Cerebellar nuclear complex (tissue), 1 donor: ENCODE measurements at places on chromosomes 5 and 9.

- DNase-seq, result no peak
Measured at GRCh38 chr9:14133394-14133793, 180.5 kb downstream of the NFIB start.

DNA sequence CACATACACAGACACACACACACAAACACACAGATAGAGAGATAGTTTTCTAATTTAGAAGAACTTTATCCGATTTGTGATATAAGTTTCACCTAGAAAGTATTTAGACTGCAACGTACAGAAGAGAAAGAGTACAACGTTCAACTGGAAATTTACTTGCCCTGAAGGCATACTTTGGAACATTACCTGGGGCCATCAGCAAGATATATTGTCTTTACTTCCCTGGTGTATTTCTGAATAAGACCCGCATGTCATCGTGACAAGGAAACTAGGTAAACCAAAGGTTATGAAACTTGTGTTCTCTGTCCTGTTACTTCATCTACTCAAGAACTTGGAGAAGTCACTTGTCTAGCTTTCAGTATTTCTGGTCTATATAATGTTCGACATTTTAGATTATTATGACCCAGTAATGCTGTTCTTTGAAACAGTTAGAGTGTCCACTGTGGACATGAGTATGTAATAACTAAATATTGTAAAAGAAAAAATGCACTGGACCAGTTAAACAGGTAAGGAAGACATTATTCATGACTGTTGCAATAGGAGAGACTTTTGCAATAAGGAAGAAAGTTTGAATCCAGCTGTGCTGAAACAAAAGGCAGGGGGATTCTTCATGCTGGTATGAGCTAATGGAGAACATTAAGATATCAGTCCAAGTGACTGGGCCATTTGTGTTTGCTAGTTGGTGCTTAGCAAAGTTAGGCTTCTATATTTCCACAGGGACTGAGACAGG lies 1791.1 kb downstream of the MAT2B start:
- DNase-seq, result no peak

- no peak for DNase-seq
Measured at GRCh38 chr9:134551644-134552348, 89.8 kb upstream of the COL5A1 start.

DNA sequence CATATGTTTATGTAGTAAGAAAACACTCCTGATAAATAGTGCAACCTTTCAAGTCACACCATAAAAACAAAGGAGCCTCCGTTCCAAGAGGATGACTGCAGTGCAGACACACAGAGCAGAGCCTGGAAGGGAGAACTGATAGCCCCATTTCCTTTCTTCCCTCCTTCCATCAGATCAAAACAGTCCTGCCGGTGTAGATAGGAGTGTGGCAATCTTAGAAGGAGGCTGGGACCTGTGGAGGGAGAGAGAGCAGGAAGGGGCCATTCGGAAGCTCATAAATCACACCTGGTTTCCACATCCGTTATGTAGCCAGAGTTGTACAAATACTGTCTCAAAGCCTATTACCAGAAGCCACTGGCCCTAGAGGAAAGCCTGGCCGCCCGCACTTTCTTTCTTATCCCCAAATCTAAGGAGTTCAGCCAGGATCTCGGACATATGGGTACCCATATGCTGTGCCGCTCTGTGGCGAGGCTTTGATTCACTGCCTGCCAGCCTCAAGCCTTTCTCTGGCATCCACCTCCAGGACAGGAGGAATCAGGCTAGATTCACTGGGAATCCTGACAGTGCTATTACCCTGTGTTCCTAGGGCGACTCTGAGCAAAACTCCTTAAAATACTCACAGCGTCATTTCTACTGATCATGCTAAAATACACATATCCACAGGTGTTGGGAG lies 26.9 kb downstream of the DAP start:
- peak; percentile 56 for DNase-seq

- DNase-seq, result no peak
Measured at GRCh38 chr5:127683008-127683407, 20.2 kb upstream of the CCDC192 start.

GRCh38 chr5:97888439-97888838 lies 705.4 kb upstream of the RIOK2 start:
- DNase-seq, result no peak

DNA sequence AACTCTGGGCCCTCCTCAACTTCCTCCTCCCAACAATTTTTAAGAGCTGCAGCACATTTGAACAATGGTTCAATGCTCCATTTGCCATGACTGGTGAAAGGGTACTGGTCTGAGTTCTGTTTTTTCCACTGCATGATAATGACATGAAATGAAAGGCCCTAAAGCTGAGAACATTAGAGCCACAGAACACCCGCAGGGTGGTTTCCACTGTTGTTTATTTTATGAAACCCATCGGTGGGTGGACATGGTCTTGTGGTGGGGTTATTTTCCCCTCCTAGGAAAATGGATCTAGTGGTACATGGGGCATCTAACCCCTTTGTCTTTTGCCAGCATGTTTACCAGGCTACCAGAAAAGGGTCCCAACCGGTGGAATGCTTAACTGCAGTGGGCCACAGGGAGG lies 71.8 kb downstream of the SMARCA2 start:
- no peak for DNase-seq

- no peak for DNase-seq
Measured at GRCh38 chr5:1208743-1209488, 7.5 kb downstream of the SLC6A19 start.

- no peak for DNase-seq
Measured at GRCh38 chr9:75200892-75201470, 112.7 kb downstream of the OSTF1 start.

DNA sequence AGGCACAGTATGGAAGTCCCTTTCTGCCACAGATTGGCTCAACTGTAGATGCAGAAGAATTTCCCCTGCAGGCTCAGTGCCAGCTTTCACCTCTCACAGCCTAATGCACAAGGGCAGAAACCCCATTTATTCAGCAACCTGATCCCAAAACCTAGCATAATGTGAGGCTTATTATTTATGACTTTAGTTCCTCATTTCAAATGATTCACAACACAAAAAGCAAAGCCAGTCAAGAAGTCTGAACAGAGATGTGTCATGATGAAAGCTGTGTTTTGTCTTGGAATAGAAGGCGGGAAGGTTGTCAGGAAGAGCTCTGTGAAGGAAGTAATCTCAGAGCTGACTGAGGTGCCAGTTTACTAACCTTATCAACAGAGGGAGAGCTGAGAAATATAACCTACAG lies 369.7 kb downstream of the LRRC70 start:
- no peak for DNase-seq

DNA sequence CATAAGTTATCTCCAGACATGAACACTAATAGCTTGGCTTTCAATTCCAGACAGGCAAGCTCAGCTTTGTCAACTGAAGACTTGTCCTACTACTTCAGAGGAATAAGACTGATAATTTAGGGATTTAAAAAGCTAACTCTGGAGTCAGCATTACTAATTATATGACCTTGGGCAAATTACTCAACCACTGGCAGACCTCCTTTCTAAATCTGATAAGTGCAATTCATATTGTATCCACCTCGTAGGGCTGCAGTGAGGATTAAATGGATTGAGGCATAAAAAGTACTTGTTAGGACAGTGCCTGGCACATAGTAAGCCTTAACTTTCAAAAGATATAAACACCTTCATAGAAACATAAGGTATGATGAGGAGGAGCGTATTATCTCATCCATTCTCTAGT lies 104.4 kb downstream of the KLHL3 start:
- no peak for DNase-seq

DNA sequence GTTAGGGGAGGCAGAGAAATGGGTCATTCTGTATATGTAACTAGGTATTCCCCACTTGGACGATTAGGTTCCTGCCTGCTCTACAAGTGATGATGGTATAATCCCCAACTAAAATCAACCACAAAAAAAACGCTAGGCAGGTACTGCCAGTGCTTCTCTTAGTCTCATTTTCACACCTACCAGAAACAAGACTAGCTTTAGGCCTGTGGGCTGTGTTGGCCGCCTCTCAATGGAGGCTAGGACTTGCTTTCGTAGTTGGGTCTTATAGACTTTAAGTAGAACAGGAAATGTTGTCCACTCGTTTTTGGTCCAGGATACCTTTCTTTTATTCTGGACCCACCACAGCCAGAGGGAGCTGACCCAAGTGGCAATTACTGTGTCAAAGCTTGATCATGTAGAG lies 111.8 kb downstream of the UNC13B start:
- no peak for DNase-seq

DNA sequence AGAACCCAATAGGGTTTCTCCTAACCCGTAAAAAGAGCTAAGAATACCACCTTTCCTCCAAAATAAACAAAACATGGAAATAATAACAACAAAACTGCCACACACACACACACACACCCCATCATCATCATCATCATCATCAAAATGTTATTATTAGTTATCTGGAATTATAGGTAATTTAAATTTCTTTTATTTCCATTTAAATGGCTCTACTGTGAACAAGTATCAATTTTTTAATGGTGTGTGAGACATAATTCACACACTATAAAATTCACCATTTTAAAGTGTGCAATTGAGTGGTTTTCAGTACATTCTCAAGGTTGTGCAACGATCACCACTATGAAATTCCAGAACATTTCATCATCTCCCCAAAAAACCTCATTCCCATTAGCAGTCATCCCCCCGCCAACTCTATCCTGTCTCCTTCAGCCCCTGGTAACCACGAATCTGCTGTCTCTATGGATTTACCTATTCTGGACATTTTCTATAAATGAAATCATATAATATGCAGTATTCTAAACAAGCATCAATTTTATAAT lies 172.7 kb downstream of the ROR2 start:
- no peak for DNase-seq

GRCh38 chr5:154937718-154938466 lies at the start of gene GEMIN5:
TSS of gene GEMIN5 (minus strand) at chr5:154938211. CDS start at chr5:154938133, 78 bp downstream.
- peak; percentile 49 for DNase-seq

DNA sequence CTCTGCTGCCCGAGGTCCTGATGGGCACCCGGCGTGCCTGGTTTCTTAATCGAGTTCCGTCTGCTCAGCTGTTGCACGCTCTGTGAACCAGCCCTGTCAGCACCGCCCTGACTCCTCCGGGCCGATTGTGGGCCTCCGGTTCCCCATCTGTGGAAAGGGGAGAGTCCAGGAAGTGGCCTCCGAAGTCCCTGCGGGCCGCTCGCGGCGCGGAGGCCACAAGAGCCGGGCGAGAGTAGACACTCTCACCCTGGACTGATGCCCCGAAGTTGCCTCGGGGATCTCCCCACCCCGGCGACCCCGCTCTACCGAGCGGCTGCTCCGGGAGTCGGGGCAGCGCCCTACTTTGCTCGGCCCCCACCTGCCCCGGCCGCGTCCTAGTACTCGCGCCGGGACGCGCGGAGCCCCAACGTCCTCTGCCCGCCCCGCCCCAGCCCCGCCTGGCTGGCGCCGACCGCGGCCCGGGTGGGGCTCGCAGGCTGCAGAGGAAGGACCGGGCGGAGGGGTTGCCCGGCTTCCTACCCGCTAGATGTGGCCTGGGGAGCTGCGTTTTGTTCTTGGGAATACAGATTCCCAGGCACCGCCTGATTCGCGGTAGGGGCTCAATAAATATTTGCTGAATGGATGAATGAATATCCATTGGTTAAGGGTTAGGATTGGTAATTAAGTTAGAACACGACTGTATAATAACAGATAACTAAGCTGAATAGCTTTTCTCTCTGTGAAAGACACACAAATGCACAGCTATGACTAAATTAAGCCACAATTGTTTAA lies 935 bp upstream of the ZNF367 start:
- DNase-seq, result no peak

DNA sequence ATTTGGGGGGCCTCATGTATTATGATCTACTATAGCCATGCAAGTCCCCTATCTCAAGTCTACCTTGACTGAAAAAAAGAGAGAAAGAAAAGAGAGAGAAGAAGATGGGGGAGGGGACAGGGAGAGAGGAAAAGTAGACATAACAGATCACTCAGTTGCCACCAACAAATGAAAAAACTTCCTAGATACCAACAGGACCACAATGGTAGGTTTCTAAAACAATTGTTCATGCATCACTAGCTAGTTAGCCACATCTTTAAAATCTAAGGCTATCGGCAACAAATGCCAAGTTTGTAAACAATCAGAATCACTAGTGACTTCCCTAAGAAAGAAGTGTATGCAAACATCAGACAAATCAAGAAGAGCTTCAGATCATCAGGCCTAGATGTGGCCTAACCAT lies 328.2 kb downstream of the BNC2 start:
- DNase-seq, result no peak
